Renal pelvis (tissue), 12 donors: ENCODE measurements at places on chromosomes 3 and 15. TPM values are rescaled to one million over a fixed set of nuclear protein-coding genes. Genes with fewer than 3 reads are reported as not detected.

The ELL3 gene
- polyA plus RNA-seq: 3.2 TPM

The ZBED2 gene
- 0.26 TPM for polyA plus RNA-seq

The ZXDC gene
- 31.3 TPM for polyA plus RNA-seq

The SATB1 gene
- 37.6 TPM for polyA plus RNA-seq

The IMPG2 gene
- 0.37 TPM for polyA plus RNA-seq

The PCSK6 gene
- 10.1 TPM for polyA plus RNA-seq

The PP2D1 gene
- 0.99 TPM for polyA plus RNA-seq

DNA sequence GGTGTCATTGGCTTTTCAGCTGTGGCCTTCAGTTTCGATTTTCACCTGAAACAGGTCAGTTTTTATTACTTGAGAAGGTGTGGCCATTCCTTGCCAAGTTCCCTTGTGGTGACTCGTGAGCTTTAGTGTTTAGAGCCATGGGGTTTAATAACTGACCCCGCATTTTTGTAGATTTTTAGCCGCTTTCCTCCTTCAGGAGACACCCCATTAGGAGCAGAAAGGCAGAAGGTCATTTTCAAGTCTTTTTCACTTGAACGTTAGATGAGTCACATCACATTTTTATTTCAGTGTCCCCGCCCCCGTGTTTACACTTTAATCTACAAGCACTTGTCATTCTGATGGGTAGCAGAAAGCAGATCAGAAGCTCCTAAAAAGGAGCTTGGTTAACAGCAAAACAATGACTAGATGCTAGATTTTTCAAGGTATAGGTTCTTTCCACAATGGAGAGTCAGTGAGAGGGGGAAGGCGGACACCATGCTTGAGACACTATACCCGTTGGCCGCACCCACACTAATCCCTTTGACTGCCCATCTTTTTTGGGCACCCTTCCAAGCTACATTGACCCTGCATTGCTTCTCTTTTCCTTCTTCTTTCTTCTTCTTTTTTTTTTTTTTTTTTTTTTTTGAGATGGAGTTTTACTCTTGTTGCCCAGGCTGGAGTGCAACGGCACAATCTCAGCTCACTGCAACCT is 132.7 kb downstream of the GHSR start:
- no peak for DNase-seq

- DNase-seq: no peak
Observed at GRCh38 chr3:160400702-160401150, 1.3 kb downstream of the SMC4 start.

GRCh38 chr3:123332124-123332641 is 116.7 kb downstream of the ADCY5 start:
- DNase-seq: no peak

DNA sequence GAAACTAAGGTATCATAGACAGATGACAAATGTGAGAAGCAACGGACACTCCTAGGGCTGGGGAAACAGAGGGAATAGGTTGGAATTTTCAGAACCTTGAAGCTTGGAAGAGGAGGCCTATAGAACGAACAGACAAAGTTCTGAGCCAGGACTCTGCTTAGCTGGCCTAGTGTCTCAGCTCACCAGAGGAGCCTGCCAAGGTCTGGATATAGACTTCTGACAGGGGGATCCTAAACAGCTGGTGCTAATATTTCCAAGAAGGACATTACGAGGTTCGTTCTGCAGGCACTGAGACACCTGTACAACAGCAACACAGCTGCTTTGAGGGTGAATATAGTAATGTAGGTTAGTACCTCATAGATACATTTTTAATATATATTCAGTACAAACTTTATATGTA is 266.3 kb downstream of the CHL1 start:
- no peak for DNase-seq

GRCh38 chr3:29026286-29026685 is 254.6 kb upstream of the RBMS3 start:
- DNase-seq: no peak

DNA sequence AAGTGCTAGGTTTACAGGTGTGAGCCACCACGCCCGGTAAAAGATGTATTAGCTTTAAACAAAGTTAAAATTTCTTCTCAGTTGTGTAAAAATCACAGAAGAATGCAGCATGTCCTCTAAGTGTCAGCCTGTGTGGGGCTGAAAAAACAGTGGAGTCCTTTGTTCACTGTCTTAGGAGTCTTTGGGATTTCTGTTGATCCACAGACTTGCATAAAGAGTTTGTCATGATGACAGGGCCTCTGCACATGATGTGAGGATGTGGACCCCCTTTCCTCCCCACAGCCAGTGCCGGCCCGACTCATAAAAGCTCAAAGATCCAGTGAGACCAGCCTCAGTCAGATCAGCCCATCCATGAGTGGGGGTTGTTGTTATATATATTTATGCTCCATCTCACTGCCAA is 49.0 kb upstream of the GOLGA8J start:
- no peak for DNase-seq

DNA sequence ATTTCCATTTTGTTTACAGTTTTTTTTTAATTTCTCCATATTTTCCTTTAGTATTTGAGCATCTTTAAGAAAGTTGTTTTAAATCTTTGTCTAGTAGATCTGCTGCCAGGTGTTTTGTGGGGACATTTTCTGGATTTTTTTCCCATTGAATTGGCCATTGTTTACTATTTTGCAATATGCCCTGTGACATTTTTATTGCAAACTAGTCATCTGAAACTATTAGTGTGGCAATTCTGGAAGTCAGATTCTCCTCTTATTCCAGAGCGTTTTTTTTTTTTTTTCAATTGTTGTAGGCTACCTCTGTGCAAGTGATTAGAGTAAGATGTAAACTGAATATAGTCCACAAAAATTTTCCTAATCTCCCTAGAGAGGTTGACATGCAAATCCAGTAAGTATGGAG is 334.2 kb downstream of the PYDC2 start:
- no peak for DNase-seq

- DNase-seq: no peak
Observed at GRCh38 chr3:126465928-126466544, 9.7 kb downstream of the ZXDC start.

DNA sequence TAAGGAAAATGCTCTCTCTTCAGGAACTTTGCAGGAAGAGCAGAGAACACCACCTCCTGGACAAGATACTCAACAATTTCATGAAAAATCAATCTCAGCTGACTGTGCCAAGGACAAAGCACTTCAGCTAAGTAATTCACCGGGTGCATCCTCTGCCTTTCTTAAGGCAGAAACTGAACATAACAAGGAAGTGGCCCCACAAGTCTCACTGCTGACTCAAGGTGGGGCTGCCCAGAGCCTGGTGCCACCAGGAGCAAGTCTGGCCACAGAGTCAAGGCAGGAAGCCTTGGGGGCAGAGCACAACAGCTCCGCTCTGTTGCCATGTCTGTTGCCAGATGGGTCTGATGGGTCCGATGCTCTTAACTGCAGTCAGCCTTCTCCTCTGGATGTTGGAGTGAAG is 200.5 kb downstream of the AKAP13 start:
- DNase-seq: no peak

GRCh38 chr3:137770835-137771399 is 6.8 kb downstream of the SOX14 start:
- no peak for DNase-seq

DNA sequence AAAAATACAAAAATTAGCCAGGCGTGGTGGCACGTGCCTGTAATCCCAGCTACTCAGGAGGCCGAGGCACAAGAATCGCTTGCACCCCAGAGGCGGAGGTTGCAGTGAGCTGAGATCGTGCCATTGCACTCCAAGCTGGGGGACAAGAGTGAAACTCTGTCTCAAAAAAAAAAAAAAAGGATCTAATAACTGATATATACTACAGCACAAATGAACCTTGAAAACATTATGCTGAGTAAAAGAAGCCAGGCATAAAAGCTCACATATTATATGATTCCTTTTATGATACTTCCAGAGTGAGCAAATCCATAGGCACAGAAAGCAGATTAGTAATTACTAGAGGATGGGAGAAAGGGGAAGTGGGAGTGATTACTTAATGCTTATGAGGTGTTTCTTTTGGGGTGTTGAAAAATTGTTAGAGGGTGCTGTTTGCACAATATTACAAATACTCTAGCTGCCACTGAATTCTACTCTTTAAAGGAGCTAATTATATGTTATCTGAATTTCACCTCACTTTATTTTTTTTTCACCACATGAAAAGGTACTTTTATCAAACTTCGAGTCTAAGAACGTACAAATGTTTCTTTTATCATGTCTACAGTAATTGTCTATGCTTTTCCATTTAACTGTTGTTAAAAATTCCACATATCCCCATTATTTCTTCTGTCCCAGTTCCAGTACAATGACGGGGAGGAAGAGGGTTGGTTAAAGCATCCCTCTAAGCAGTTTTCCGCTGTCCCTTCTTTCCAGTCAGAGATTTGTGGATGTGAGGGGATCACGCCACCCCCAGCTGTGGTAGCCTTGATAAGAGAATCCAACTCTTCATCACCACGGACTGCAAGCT is 77.7 kb upstream of the FAM174B start:
- DNase-seq: no peak

- DNase-seq: no peak
Observed at GRCh38 chr3:160747422-160747821, 8.6 kb upstream of the PPM1L start.

DNA sequence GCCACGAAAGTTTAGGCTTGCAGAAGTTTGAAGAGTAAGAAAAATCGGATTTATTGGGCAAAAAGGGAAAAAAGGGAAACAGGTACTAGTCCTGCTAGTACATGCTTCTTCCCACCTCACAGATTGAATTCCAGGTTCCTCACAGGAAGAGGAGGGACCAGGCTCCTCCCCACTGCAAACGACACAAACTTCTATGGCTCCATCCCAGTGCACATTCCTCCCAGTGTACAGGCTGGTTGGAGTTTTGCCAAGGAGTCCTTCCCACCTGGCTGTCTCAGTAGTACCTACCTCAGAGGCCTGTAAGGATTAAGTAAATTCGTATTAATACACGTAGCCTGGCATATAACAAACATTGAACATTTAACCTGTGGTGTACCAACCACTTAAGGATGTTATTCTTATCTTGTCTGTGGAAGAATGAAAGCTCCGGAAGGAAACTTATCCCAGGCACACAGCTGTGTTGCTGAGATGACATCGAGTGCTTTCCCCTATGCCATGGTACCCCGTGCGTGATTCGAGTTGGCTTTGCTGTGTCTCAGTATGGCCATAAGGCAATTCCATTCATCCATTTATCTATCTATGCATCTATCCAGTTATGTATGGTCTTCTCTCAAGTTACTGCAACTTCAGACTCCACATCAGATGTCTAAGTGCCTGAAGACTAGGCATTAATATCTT is 294.3 kb downstream of the LRTM1 start:
- DNase-seq: no peak

- no peak for DNase-seq
Observed at GRCh38 chr3:122835590-122835989, 40.7 kb downstream of the SLC49A4 start.

DNA sequence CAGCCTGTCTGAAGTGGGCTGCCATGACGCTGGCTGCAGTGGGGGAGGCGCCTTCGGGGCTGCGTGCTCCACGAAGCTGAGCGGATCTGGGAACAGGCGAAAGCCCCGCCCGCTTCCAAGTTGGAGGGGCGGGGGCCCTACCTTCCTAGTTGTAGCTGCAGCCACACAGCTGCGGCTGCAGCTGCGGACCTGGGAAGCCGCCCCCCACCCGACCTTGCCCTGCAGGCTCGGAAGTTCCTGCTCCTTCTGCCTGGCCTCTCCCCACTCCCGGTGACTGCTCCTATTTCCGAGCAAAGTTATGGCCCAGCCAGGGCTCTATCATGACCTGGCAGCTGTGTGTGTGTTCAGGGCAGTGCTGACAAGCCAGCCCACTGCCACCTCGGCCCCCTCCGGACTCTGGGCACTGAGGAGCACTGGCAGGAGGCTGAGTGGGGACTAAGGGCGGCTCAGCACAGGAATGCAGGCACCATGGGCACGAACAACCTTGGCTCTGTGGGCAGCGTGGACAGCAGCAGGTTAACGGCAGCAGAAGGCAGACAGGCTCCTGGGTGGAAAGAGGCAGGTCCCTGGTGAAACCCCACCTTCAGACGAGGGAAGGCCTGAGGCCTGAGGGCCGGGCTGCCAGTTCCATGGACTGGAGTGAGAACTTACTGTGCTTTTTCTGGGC is 352.4 kb upstream of the TMCO5A start:
- DNase-seq: no peak

DNA sequence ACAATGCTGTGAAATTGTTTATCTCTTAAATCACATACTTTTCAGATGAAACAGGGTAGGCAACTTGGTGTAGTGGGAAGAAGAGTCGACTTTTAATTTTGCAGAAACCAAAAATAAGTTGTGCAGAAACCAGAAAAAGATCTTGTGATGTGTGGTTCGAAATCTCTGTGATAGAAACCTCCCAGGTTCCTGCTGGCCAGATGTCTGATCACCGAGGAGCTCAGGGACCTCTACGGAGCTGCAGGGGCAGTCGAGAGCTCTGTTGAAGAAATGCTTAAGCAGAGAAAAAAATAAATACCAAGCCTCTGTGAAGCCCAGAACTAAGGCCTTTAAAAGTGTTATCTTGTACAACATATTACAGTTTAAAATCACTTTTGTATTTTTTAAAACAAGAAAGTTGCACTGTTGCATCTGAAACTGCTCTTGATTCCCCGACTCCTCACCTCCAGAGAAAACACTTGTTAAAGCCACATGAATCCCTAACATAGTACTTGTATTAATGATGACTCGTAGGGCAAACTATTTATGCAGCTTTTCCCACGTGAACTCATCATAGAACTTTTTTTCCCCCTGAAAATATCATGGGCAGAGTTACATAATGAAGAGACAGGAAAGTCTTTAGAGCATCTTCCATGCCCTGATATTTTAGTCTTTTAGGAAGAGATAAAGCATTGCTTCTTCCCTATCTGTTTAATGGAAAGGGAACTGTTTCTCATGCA is 51.3 kb downstream of the CCK start:
- DNase-seq: no peak

- no peak for DNase-seq
Observed at GRCh38 chr3:43785551-43785950, 94.8 kb downstream of the ABHD5 start.

DNA sequence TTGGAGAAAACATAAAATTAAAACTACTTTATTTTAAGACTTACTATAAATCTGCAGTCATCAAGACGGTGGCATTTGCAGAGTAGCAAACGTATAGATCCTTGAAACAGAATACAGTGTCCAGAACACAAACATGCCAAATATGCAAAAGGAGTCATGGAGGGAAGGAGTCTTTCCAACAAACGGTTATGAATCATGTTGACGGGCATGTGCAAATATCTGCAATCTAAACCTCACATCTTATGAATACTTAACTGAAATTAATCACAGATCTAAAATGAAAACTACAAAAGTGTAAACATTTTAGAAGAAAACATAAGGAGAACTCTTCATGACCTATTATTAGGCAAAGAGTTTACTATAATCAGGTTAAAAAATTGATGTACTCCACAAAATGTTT is 69.4 kb downstream of the TFRC start:
- DNase-seq: no peak

DNA sequence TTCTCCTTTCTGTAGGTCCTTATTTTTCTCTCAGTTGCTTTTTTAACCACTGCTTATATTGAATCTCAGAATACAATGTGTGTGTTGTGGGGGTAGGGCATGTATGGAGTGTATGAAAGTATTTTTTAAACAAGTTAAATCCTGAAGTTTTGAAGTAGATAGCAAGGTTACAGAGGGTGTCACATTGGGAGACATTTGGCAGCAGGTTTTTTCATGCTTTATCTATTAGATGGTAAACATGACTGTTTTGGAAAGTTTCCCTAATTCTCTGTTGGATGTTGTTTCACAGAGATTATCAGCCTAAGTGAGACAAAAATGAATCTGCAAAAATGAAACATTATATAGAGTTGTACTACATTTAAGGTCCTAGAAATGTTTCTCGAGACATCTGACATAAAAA is 190.6 kb upstream of the ARPP21 start:
- DNase-seq: no peak
